Stomach (tissue), 19 donors: ENCODE measurements at places on chromosomes 5 and 9. TPM values are rescaled to one million over a fixed set of nuclear protein-coding genes. Genes with fewer than 3 reads are reported as not detected.

PDE6A gene
- 0.80 TPM for polyA plus RNA-seq

GMCL2 gene
- polyA plus RNA-seq = not detected

CNTNAP3B gene
- polyA plus RNA-seq = 1.5 TPM

PDLIM4 gene
- polyA plus RNA-seq = 11.2 TPM

DIPK1B gene
- 4.0 TPM for polyA plus RNA-seq

TMEM252 gene
- polyA plus RNA-seq = not detected

BHMT gene
- 2.6 TPM for polyA plus RNA-seq

FYB1 gene
- 2.4 TPM for polyA plus RNA-seq

CCDC192 gene
- 0.10 TPM for polyA plus RNA-seq

HK3 gene
- 6.9 TPM for polyA plus RNA-seq

TMEM174 gene
- not detected for polyA plus RNA-seq

C5orf58 gene
- polyA plus RNA-seq = not detected

SLC36A3 gene
- not detected for polyA plus RNA-seq

ZNF189 gene
- polyA plus RNA-seq = 7.0 TPM

RETREG1 gene
- polyA plus RNA-seq = 58.8 TPM

GABRB2 gene
- not detected for polyA plus RNA-seq

PTPN3 gene
- 14.4 TPM for polyA plus RNA-seq

TLX3 gene
- polyA plus RNA-seq = not detected

SLC25A2 gene
- not detected for polyA plus RNA-seq

HRH2 gene
- 4.3 TPM for polyA plus RNA-seq
